ENCODE measurements at places on chromosomes 2 and 18.

DNA sequence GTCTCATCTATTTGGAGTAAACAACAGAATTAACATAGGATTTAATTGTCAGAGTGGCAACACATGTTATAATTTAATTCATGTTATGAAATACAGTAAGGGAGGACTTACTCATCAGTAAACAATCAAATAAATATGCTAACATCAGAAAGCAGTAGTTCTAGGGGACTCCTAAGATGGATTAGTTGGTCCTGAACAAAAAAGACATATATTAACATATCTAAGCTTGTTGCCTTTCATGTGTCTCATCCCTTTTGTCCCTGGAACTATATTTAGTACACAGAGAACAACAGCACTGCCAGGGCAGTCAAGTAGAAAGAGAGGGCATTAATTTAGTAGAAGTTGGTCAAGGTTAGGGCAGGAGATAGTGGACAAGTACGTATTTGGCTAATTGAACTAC lies 117.8 kb upstream of the FZD5 start:
- no peak for DNase-seq

- DNase-seq = no peak
Measured at GRCh38 chr2:212005085-212005671, 533.4 kb downstream of the ERBB4 start.

GRCh38 chr2:221337957-221338685 lies 234.0 kb downstream of the EPHA4 start:
- DNase-seq = no peak

DNA sequence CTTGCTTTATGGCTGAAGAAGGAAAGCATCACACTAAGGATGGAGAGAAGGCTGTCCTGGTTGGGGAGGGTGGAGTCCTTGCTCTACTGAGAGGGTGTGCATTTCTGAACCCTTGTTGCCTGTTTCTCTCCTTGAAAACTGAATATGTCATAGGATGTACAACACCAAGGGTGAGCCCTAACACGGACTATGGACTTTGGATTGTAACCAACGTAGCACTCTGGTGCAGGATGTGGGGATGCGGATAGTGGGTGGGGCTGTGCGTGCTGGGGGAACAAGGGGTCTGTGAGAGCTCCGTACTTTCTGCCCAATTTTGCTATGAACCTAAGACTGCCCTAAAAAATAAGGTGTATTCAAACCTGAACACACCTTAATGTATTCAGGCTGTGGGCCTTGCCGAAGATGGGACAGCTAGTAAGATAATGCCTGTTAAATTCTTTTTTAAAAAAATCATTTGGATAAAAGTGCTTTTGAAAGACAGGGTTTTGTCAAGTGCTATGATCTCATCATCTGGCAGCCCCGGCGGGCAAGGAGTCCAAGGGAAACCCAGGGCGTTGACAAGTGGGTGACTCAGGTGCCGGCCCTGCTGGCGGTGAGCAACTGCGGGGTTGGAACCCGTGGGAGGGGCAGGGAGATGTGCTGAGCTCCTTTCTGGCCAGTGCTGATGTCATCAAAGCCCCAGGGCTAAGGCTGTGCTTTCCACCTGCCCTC lies 54.0 kb downstream of the GATA6 start:
- no peak for DNase-seq
